ENCODE measurements at places on chromosomes 16 and 17. TPM values are rescaled to one million over a fixed set of nuclear protein-coding genes. Genes with fewer than 3 reads are reported as not detected.

SLC35G6 gene
- not detected for total RNA-seq

MT4 gene
- total RNA-seq, result not detected

NPB gene
- 0.11 TPM for total RNA-seq

BEAN1 gene
- total RNA-seq, result not detected

SMIM5 gene
- 15.4 TPM for total RNA-seq

FOXL1 gene
- total RNA-seq, result 2.0 TPM

RBL2 gene
- 63.2 TPM for total RNA-seq

TMED6 gene
- total RNA-seq, result 9.4 TPM

ERI2 gene
- total RNA-seq, result 26.8 TPM

CRYM gene
- 12.9 TPM for total RNA-seq

C16orf74 gene
- total RNA-seq, result 1.6 TPM

GJD3 gene
- 0.81 TPM for total RNA-seq

TLCD2 gene
- total RNA-seq, result 33.1 TPM

KIF19 gene
- total RNA-seq, result 2.1 TPM

TBKBP1 gene
- total RNA-seq, result 3.8 TPM

ABCC12 gene
- total RNA-seq, result not detected

CCL4L2 gene
- not detected for total RNA-seq

- no peak for DNase-seq
Observed at GRCh38 chr17:50430821-50431618, 5.0 kb downstream of the ACSF2 start.

- no peak for DNase-seq
Observed at GRCh38 chr17:3513305-3514035, 37.7 kb downstream of the ASPA start.

DNA sequence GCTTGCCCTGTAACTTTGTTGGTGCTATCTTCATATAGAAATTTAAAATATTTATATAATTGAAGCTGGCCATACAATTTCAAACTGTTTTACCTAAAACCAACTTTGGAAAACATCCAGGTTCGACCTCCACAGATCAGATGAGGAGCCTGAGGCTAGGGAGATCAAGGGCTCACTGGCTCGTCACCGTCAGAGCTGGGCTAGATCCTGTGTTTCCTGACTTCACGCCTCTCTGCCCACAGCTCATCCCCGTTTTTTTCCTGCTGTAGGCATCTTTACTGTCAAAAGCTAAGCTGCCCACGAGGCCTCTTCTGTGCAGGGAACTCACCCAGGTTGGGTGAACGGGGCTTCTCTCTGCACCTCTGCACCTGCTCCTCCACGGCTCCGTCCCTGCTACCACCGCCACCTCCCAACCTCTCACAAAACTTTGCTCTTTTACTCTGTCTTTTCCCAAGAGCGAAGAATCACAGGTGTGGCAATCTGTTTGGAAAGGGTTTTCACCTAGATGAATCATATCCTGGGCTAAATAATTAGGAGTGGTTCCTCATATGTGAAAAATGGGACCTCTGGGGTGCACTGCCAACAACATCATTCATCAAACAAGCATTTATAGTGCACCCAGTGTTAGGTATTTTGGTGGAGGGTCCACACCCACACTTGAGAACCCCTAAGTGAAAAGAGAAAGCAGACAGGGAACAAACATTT is 24.8 kb upstream of the KDM6B start:
- no peak for DNase-seq

GRCh38 chr17:1096215-1096614 is 83.6 kb downstream of the ABR start:
- no peak for DNase-seq

DNA sequence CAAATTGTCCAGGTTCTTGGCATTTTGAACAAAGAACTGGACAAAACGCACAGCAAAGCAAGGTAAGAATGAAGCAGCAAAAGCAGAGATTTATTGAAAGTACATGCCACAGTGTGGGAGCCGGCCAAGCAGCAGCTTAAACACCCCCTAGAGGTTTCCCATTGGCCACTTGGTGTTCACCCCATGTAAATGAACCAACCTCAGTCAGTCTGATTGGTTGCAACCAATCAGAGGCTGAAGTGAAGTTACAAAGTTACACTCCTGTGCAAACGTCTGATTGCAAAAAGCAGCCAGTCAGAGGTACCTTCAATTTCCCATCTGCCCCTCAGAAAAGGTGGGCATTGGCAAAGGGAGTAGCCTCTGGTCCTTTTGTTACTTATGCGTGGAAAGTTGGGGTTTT is 8.8 kb upstream of the ZNF263 start:
- DNase-seq, result no peak

- DNase-seq, result no peak
Observed at GRCh38 chr16:69503244-69503643, 62.5 kb upstream of the NFAT5 start.

DNA sequence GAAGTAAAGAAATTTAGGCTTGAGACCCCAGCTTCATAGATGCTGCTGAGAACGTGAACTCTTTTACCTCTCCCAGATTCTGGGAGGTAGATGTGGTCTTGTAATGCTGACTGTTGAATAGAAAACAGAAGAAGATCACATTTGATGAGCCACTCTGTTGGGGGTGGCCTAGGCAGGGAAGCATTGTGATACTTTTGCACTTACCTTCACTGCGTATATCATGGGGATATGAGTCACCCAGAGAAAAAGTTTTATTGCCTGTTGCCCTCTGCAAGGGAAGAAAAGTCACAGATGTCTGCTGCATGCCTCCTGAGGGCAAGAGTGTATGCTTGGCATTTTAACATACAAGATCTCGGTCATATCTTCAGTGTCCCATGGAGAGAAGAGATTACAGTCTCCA is 365.4 kb downstream of the SNX29 start:
- no peak for DNase-seq

- no peak for DNase-seq
Observed at GRCh38 chr16:78761427-78761826, 662.0 kb downstream of the WWOX start.

DNA sequence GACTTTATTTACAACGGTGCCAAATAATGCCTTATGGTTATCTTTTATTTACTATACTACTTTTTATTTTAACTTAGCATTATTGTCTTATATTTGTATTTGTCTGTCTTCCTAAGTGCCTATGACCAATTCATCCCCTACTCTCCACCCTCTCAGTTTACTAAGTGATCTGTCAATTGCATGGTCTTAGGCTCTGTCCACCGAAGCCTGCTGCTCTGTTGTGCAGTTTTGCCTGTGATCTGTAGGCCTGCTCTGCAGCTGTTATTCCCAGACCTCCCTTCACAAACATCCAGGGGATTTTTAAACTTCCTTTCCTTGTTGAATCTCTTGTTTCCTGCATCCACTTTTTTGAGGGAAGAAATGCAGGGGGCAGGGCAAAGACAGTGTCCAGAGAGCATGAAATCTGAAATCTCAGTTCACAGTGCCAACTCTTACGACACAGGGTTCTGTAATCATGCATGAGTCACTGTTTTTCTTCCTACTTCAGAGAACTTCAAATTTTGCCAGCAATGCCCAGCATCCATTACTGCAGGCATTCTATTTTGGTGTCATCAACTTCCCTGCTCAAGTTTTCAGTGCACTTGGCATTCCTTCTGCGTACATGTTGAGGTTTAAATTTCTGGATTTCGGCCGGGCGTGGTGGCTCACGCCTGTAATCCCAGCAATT is 11.4 kb downstream of the SLFN5 start:
- peak; percentile 60 for DNase-seq

GRCh38 chr16:1153480-1154160 is 714 bp downstream of the CACNA1H start:
- no peak for DNase-seq

DNA sequence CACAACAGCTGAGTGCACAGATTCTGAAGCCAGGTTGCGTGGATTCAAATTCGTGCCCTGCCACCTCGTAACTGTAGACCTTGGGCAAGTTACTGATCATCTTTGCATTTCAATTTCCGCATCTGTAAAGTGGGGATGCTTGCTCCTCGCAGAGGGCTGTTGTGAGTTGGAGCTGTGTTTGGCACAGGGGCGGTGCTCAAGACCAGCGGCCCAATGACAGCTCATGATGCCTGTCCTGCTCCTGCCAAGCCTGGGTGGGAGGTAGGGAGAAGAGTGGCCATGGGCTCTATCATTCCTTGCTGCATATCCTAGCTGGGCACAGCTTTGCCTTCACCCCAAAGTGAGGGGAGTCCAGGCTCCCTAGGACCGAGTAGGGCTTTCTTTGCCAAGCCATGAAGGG is 12.6 kb downstream of the NXPH3 start:
- DNase-seq, result no peak

DNA sequence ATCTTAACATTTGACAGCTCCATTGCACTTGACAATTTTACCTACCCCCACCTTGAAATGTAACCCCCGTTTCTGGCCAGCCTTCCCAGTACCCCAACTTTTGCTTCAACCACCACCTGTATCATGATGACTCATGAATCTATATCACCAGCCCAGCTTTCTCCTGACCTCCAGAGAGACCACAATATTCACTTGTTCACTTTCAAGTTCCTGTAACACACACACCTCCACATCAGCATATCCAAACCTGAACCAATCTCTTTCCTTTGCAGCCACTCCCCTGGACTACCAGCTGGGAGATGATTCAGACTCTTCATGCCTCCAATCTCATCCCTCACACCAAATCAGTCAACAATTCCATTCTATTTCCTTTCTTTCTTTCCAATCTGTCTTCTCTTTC is 8.0 kb downstream of the SMG6 start:
- no peak for DNase-seq

DNA sequence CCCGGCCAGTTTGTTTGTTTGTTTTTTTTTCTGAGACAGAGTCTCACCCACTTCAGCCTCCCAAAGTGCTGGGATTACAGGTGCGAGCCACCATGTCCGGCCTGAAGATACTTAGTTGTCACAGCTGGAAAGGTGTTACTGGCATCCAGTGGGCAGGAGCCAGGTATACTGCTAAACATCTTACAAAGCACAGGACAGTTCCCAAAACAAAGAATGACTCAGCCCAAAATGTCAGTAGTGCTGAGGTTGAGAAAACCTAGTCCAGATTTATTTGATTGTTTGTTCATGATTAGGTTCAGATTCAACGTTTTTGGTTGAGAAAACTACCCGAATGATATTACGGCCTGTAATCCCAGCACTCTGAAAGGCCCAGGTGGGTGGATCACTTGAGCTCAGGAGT is 18.6 kb upstream of the RABEP1 start:
- DNase-seq, result no peak

- peak; percentile 88 for DNase-seq
Observed at GRCh38 chr16:28935924-28936783, 4.4 kb downstream of the CD19 start.

DNA sequence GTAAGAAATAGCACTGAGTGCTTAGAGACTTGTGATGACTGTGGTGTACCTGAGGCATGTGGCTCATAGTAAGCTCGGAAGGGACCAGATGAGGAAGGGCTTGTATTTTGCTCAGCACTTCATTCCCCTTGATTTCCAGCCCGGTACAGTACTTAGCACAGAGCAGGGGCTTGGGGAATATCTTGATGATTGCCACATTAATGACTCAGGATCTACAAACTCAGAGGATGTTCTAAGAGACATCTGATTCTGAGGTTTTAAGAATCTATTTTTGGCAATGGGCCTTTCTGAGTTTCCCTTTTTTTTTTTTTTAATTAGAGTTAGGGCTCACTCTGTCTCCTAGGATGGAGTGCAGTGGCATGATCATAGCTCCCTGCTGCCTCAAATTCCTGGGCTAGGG is 9.1 kb downstream of the ASPHD1 start:
- no peak for DNase-seq

- peak; percentile 46 for DNase-seq
Observed at GRCh38 chr16:11133344-11133943, 122.6 kb downstream of the SOCS1 start.

DNA sequence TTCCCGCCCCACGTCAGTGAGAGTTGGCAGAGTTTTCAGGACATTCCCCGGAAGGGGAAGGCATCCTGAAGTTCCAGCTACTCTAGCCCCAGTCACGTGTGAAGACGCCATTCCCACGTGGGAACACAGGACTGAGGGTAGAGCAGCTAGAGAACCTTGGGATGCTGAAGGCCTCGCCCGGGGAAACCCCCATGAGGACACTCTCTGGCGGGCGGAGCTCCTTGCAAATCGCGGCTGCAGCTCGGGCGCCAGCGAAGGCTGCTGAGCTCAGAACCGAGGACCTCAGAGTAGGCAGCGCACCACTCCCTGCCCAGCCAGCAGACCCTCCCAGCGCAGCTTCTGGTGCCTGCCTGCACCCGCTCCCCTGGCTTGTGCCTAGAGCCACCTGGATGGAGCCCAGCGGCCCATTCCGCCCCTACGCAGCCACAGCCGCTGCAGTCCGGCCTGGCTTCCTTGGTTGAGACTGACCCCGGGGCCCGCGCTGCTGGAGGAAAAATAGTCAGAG is 51.9 kb downstream of the SHCBP1 start:
- DNase-seq, result no peak

- no peak for DNase-seq
Observed at GRCh38 chr17:7136266-7136877, 21.8 kb upstream of the ASGR2 start.

GRCh38 chr16:85553436-85554113 is 59.5 kb upstream of the GSE1 start:
- no peak for DNase-seq

- DNase-seq, result no peak
Observed at GRCh38 chr16:21277045-21277926, 804 bp downstream of the CRYM start.

DNA sequence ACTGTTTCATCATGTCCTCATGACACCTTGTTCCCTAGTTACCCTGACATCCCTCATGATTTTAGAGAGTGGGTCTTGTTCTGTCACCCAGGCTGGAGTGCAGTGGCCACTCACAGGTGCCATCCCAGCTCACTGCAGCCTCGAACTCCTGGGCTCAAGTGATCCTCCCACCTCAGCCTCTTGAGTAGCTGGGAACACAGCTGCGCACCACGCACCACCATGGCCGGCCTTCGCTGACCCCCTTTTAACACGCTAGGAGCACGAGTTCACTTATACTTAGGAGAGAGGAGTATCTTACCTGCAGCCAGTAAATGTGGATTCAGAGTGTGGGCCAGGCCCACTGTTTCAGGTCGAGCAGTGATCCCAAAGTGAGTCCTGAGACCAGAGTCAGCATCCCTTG is 21.4 kb downstream of the NT5M start:
- DNase-seq, result no peak

- peak; percentile 90 for DNase-seq
Observed at GRCh38 chr16:1979271-1980029, 1.8 kb downstream of the NOXO1 start.

- no peak for DNase-seq
Observed at GRCh38 chr16:18018376-18018775, 318.2 kb downstream of the NPIPA8 start.

DNA sequence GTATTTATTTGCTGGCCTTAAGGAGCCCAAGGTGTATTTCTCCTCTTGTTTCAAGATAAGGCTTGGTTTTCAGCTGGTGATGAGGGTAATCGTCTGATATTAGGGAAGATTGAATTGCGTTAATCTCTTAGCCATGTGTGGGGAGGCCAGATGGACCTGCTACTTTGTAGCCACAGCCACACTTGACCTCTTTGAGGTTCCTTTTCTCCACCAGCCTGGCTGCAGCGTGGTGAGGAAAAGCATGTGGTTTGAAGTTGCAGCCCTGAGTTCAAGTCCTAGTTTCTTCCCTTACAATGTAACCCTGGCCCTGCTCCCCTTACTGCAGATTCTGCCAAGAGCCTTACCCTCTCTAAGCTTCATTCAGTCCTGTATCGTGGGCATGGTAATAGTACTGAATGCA is 3.1 kb downstream of the MINK1 start:
- no peak for DNase-seq

- DNase-seq, result no peak
Observed at GRCh38 chr16:10579575-10579964, 828 bp downstream of the EMP2 start.

GRCh38 chr17:20774472-20775135 is 195.1 kb downstream of the CDRT15L2 start:
- no peak for DNase-seq

- DNase-seq, result no peak
Observed at GRCh38 chr17:76500747-76501017, 541 bp downstream of the RHBDF2 start.

All from left colon (tissue), 2 donors.